CD4-positive, alpha-beta T cell treated with Interleukin-17A for 4 hours (primary cell): ENCODE measurements at places on chromosomes 6 and 20.

- no peak for DNase-seq
Observed at GRCh38 chr20:53900380-53900999, 169.9 kb downstream of the BCAS1 start.

- no peak for DNase-seq
Observed at GRCh38 chr6:86682297-86682696, 255.0 kb upstream of the HTR1E start.

GRCh38 chr6:133062077-133062476 is 179.1 kb upstream of the EYA4 start:
- no peak for DNase-seq

DNA sequence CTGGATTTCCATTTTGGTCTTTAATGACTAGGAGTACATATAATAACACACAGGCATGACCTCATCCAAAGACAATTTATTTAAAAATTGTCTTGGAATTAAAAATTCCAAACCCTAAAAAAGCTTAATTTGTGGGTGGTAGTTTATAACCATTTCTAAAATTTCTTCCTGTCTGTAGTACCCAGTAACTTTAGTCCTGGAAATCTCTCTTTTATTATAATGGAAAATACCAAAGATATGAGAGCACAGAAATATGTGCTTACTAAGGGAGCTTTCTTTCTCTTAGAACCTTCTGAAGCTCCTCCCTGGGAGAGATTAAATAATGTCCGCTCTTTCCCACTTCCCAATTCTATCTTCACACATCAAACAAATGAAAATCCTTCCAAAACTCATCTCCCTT is 70.5 kb upstream of the PRL start:
- DNase-seq: no peak

DNA sequence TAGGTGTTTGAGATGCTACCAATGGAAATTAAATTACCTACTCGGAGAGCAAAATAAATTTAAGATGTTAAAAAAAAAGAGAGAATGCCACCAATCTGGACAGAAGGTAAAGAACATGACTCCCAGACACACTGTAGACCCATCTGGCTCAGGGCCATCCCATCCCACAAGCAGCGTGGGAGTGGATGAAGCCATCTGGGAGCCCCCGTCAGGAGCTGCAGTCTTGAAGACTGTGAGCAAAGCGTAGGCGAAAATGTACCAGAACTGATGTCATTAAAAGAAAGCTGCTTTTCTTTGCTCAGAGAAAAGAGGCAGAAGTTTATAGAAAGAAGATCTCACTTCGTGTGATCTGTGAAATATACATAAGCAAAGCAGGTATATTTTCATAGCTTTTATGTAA is 815.7 kb downstream of the QKI start:
- DNase-seq: no peak
